ENCODE measurements at places on chromosomes 6 and 20.

- no peak for DNase-seq
Measured at GRCh38 chr6:54103497-54103896, 7.7 kb upstream of the MLIP start.

GRCh38 chr6:5133943-5134342 is 48.8 kb downstream of the PPP1R3G start:
- no peak for DNase-seq

GRCh38 chr20:45904583-45905504 is 7.1 kb downstream of the PLTP start:
- no peak for DNase-seq

DNA sequence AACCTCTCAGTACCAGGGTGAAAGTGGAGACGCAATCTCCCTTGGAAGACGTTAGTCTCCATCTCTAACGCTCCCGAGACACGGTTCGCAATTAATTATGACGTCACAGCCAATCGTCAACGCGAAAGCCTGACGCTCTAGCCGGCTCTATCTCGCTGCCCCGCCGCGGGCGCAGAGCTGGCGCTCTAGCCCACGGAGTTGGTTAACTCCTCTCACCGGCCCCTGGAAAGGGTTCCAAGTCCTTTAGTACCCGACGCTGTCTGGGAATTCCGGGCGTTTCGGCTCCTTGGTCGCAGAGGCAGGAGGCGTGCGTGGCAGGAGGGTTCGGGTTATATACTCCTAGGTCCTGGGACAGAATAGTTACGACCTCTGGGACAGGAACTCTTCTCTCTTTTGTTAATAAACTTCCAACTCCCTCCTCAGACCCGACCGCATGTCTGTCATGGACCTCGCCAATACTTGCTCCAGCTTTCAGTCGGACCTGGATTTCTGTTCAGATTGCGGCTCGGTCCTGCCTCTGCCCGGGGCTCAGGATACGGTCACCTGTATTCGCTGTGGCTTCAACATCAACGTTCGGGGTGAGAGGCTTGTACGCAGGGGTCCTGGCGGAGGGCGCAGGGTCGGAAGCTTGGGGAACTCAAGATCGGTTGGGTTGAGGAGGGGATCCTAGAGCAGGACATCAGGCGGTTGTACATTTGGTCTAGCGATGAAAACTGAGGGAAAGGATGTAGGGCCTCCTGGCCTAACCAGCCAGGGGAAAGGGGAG is at the start of gene POLR1H:
Gene POLR1H (plus strand): TSS at position 174 of the 766 bp plus-strand sequence. CDS start 260 bp downstream, at position 434.
- peak; percentile 97 for DNase-seq

DNA sequence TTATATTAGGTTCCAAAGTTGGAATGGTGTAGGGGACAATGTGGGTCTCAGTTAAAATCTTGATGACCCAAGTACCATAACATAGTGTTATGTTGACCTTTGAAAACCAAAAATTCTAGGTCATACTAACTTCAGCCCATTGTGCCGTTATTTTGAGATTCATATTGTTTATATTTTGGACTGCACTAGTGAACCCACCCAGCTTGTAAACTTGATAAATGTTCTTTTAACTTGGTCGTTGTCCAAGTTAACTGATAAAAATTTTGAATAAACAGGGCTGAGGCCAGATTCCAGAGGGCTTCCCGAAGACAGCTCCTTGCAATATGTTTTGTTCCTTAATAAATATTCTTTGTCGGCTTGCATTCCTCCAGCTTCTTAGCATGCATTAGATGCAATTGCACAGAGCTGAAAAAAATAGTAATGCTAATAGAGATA is 90.3 kb downstream of the BCAS1 start:
- DNase-seq, result no peak

GRCh38 chr6:143539734-143540133 is 28.2 kb upstream of the FUCA2 start:
- no peak for DNase-seq

- DNase-seq, result no peak
Measured at GRCh38 chr20:55269913-55270312, 735.4 kb downstream of the CBLN4 start.

- DNase-seq, result no peak
Measured at GRCh38 chr6:142313284-142313683, 11.5 kb downstream of the ADGRG6 start.

GRCh38 chr20:36344517-36345132 is 38.5 kb downstream of the DLGAP4 start:
- no peak for DNase-seq

- no peak for DNase-seq
Measured at GRCh38 chr6:110332281-110332680, 25.9 kb downstream of the METTL24 start.

DNA sequence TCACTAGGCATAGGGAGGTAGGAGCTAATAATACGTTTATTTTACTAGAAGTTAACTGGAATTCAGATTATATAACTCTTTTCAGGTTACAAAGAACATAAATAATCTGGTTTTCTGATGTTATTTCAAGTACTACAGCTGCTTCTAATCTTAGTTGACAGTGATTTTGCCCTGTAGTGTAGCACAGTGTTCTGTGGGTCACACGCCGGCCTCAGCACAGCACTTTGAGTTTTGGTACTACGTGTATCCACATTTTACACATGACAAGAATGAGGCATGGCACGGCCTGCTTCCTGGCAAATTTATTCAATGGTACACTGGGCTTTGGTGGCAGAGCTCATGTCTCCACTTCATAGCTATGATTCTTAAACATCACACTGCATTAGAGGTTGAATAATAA is 1.1 kb downstream of the HFE start:
- DNase-seq, result no peak

- DNase-seq, result no peak
Measured at GRCh38 chr20:5282561-5282960, 34.2 kb downstream of the PROKR2 start.

GRCh38 chr6:129860908-129861665 is at the start of gene TMEM244:
Gene TMEM244, minus strand, starts transcription at chr6:129861315. Its CDS starts 127 bp downstream, at chr6:129861188.
- DNase-seq, result peak; percentile 74

GRCh38 chr6:87738744-87739143 is 36.7 kb upstream of the AKIRIN2 start:
- DNase-seq, result no peak

DNA sequence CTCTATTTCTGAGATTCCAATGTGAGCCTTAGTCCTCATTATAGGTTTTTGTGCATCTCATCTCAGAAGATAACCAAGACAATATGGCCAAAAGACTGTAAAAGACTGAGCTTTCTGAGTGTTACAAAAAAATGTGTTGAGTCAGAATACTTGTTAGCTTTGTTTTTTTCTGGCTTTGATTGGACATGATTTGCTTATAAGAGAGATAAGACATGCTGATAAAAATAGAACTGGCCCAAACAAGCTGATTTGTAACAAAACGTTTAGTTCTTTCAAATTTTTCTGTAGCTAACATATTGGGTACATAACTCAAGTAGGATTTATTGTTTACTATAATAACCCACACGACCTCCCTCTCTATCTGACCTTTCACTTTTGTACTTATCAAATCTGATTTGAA is 32.9 kb downstream of the FILIP1 start:
- DNase-seq, result no peak

DNA sequence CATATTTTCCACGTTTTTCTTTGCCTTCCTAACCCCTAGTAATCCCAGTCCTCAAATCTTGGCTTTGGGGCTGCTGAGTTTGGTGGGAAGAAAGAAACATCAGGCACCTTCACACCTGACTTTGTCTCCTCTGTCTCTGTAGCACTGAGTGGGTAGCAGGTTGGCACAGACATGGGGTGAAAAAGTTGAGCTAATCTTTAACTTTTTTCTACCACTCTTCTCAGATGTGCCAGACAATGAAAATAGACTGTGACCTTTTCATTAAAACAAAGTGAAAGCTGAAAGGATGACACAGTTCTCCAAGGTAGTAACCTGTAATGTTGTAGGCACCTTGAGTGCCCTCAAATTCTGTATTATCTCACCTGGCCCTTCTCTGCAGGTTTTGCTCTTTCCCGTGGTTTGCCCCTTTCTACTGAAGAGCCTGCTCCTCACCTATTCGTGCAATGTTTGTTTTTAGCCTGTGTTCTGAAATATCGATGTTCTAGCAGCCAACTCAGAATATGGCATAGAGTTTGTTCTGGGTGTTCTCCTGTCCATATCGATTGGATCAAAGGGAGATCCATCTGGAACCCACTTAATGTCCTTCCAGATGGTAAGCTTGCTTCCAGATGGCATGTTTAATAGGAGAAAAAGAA is 57.8 kb upstream of the ATXN1 start:
- DNase-seq, result no peak

DNA sequence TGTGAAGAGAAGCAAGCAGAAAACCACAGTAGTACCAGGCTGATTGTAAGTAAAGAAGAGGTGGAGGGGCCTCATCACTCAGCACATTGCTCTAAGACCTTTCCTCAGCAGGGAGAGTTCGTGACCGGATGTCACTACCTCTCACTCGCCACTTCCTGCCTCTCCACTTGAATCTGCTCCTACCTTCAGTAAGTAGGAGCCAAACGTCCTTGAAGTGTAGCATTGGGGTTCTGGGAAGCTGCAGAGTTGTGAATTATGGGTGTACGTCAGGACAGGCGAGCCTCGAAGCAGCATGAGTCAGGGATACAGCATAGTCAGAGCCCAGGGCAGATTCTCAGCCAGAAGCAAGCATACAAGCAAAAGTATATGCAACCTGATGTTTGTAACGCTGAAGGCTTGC is 224.9 kb downstream of the PHACTR1 start:
- DNase-seq, result no peak

DNA sequence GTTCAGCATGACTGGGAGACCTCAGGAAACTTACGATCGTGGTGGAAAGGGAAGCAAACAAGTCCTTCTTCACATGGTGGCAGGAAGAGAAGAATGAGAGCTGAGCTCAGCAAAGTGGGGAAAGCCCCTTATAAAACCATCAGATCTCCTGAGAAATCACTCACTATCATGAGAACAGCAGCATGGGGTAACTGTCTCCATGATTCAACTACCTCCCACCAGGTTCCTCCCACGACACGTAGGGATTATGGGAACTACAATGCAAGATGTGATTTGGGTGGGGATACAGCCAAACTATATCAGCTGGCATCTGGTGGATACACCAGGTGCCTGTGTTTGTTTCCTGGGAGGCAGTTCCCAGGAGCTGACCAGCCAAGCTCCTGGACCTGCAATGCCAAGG is 4.9 kb downstream of the DDO start:
- no peak for DNase-seq

Data from spinal cord (tissue), 10 donors.